Effector memory CD4-positive, alpha-beta T cell (primary cell): ENCODE measurements at places on chromosomes 1 and 21.
A peak's percentile ranks its signal among the peaks of the same experiment; 100 is the strongest.

DNA sequence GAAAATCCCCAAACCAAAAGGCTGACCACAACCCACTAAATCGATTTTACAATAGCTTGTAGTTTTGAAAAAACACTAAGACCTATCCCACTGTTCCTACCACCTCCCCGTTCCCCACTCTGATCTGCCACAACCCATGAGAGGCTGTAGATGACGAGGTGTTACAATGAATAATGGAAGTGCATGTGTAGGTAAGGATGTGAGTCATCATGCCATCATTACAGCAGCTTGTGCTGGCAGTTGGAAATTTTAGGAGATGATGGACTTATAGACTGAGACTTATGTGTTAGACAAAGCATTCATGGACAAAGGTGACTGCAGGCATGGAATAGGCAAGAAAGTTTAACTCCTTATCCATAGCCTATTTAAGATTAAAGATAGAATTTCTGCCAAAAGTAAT, 184.7 kb upstream of the CACYBP start:
- DNase-seq, result no peak

DNA sequence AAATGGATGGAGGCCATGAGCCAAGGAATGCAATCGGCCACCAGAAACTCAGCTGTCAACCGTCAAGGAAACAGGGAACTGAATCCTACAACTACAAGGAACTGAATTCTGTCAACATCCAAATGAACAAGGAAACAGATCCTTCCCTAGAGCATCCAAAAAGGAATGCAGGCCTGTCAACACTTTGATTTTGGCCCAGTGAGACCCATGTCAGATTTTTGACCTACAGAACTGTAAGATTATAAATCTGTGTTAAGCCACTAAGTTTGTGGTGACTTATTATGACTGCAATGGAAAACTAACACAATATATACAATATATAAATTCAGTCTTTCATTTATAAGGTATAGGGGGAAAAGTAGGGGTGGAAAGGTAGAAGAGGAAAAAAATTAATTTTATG, 55.3 kb downstream of the SHCBP1L start:
- DNase-seq, result no peak

- DNase-seq, result no peak
Observed at GRCh38 chr1:243850202-243850451, at the start of gene AKT3. TSS of gene AKT3 (minus strand) at chr1:243850243. CDS start at chr1:243843170, 7,073 bp downstream.

- DNase-seq, result no peak
Observed at GRCh38 chr1:63950023-63950422, 176.2 kb downstream of the ROR1 start.

- no peak for DNase-seq
Observed at GRCh38 chr1:100354971-100355394, 2.7 kb downstream of the CDC14A start.

DNA sequence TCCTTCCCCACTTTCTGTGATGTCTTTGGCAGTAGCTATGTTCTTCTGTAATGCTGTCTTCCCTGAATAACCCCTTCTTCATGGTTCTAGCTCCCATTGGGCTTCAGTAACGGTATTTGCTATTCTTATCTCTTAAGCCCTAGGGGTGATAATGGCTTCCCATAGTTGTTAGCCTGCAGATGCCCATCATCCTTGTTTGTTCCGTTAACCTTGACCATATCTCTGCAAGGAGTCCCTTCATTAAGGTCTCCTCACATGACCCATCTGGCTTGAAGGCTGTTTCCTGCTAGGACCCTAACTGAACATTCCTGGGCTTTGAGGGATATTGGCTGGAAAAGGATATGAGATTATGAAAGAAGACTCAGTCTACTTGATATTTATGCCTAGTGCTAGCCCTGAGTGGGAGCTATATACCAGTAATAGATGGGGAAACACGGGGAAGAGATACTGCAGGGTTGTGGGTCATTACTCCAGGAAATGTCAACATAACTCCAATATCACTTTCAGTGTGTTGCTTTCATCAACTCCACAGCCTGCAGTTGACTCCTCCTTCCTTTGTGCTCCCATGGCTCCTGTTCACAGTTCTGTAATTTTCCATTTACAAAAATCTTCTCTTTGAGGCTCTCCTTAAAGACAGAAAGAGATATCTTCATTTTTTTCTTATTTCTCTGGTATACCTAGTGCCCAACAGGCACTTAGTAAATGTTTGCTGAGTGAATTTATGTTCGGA, 2.5 kb downstream of the MR1 start:
- DNase-seq, result no peak

- no peak for DNase-seq
Observed at GRCh38 chr1:186202271-186202764, 172.7 kb downstream of the TPR start.

DNA sequence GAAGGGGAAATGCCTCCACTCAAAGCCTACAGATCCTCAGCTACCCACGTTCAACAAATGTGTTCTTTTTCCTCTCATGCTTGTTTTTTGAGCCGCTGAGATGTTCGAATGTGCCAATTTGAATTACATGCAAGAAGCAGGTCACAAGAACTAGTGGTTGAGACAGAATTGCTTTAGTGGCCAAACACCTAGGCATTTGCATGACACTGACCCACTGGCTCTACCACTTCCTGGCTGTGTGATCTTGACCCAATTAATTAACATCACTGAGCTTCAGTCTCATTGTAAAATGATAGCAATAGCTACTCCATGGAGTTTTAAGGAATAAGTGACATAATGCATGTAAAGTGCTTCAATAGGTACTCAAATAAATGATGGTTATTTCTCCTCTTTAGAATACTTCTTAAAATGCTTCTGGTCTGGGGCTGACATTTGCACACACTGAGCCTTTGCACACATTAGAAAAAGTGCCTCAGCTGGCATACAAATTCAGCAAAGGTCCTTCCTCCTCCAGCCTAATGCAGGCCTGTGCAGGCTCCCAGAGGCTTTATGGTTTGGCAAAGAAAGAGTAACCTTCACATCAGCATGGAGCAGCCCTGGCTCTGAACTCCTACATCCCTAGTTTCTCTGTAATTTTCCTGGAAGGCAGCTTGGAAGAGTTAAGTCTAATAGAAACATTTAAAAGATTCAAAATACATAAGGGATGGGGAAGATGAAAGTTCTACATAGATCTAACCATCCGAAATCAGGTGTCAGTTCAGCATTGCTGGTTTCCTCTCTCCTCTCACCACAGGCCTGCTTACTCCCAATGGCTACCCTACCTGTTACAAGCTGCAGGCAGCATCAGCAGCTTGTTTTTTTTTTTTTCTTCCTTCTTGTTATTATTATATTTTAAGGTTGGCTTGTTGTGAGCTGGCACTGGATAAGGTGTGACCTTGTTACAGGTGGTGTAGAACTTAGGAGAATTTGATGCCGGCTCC, 107.4 kb downstream of the TBX19 start:
- DNase-seq, result no peak

DNA sequence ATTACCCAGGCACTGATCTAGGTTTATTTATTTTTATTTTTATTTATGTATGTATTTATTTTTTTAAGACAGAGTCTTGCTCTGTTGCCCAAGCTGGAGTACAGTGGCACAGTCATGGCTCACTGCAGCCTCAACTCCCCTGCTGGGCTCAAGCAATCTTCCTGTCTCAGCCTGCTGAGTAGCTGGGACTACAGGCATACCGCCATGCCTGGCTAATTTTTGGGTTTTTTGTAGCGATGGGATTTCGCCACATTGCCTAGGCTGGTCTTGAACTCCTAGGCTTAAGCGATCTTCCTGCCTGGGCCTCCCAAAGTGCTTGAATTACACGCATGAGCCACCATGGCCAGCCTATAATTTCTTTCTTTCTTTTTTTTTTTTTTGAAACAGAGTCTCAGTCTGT, 9.4 kb downstream of the PHACTR4 start:
- DNase-seq, result no peak

- DNase-seq, result no peak
Observed at GRCh38 chr1:46026531-46026930, 105.9 kb downstream of the PIK3R3 start.

DNA sequence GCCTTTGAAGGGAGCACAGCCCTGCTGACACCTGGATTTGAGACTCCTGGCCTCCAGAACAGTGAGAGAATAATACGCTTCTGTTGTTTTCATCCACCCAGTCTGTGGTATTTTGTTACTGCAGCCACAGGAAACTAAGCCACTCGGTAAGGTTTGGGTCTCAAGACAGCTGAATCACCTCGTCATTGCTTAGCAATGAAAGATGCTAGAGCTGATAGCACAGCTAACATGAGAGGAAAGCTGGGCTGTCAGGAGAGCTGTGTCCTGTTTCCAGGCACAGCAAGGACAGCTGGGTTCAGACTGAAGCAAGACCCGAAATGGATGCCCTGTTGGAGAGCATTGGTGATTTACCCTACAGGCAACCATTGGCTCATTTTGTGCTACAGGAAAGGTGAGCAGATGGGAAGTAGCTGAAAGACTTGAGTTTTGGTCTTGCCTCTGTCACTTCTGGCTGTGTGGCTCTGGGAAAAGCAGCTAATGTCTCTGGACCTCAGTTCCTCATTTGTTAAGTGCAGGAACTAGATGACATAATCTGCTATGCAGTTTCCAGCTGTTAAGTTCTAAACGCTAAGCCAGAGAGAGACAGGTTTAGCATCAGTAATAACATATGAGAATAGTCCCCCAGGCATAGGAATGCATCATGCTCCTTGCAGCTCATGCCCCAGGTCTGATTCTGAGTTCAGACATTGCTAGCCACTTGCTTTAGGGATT, 58.0 kb downstream of the CLIC6 start:
- no peak for DNase-seq

DNA sequence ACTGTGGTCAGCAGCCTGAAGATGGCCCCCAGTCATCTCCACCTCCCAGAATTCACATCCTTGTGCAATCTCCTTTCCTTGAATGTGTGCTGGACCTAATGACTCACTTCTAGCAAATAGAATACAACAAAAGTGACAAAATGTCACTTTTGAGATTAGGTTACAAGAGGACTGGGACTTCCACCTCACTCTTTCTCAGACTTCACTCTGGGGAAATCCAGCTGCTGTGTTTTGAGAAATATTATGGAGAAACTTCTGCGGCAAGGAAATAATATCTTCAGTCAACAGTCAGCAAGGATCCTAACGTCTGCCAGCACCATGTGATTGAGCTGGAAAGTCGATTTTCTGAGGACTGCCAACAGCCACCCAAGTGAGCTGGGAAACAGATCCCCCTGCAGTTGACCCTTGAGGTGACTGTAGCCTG, 70.5 kb upstream of the GADD45A start:
- no peak for DNase-seq

DNA sequence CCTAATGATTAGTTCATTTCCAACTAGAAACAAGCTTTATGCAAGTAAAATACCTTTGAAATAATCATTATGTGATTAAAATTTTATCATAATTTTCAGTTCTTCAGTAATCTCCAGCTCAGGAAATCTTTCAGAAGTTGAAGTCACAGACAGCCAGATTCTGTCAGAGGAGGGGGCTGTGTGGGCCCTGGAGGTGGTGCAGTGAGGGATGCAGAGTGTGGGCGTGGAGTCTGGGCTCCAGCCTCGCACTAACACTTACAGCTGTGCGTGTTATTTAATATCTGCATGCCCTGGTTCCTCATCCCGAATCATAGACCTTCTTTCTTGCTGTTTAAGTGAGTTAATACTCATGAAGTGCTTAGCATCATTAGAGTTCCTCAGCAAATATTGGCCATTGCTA, 23.9 kb downstream of the WDR64 start:
- DNase-seq, result no peak

- no peak for DNase-seq
Observed at GRCh38 chr1:175332515-175332914, 139.9 kb upstream of the KIAA0040 start.

GRCh38 chr21:38596264-38597042, 98.2 kb upstream of the ERG start:
- DNase-seq, result no peak

DNA sequence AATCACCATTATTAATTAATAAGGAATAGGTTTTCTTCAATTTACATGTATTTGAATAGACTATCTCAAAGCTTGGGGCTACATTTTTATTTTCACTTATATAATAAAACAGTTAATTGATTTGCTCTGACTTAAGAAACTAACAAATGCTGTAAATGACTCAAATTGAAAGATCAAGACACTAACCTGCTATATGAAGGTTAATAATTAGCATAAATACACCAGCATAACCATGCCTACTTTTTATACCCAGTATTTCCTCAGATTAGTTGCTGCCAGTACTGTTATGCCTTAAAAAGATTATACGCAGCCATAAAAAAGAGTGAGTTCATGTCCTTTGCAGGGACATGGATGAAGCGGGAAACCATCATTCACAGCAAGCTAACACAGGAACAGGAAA, 1545.1 kb downstream of the AMY1C start:
- DNase-seq, result no peak

GRCh38 chr21:33041981-33042380, 16.2 kb downstream of the OLIG2 start:
- no peak for DNase-seq

DNA sequence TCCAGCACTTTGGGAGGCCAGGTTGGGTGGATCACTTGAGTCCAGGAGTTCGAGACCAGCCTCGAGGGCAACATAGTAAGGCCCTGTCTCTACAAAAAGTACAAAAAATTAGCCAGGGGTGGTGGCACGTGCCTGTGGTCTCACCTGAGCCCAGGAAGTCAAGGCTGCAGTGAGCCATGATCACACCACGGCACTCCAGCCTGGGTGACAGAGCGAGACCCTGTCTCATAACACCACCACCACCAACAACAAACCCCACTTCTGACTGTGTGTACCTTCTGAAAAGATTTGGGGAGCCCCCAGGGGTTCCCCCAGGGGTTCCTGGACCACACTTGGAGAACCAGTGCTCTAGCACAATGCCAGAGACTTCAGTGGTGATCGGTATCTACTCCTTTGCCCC, 29.9 kb downstream of the NUAK2 start:
- DNase-seq, result no peak

DNA sequence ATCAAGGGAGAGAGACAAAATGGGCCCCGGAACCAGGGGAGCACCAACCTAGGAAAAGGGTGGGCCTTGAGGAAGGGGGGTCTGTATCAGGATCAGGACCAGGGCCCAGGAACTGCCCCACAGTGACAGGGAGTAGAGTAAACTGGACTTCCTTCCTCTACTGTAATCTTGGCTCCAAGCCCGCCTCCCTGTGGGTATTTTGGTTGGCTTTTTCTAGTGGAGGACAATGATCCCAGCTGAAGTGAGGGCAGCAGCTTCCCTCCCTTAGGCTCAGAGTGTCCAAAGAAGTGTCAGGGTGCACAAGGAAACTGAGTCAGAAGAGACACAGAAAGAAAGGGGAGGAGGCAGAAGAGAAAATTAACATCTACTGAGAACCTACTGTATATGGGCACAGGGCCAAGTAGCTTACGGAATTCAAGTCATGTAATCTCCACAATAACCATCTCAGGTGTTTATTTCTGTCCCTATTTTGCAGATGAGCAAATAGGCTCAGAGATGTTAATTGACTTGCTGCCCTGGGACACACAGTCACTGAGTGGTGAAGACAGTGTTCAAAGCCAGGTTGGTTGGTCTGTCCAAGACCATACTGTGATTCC, 4.8 kb downstream of the UBQLN4 start:
- no peak for DNase-seq

- DNase-seq, result peak; percentile 45
Observed at GRCh38 chr1:8348777-8349472, 31.0 kb downstream of the SLC45A1 start.
